Spinal cord (tissue), 10 donors: ENCODE measurements at places on chromosomes 1 and 21. TPM values are rescaled to one million over a fixed set of nuclear protein-coding genes. Genes with fewer than 3 reads are reported as not detected.

The PYHIN1 gene
- total RNA-seq: not detected

The EPHA10 gene
- total RNA-seq: 4.8 TPM

The C4BPA gene
- total RNA-seq: 0.20 TPM

The KCNE2 gene
- 1.0 TPM for total RNA-seq
